ENCODE measurements at places on chromosomes 1 and 21. TPM values are rescaled to one million over a fixed set of nuclear protein-coding genes. Genes with fewer than 3 reads are reported as not detected.

CCDC17 gene
- total RNA-seq = 5.0 TPM

GRCh38 chr21:45300786-45301520 is 13.3 kb upstream of the POFUT2 start:
- no peaks in the 10 kb centered on the region for H3K36me3 ChIP-seq
- no peak overlapping the region for H3K4me3 ChIP-seq
- DNase-seq = peak; percentile 60
- H3K27me3 ChIP-seq = no peaks in the 10 kb centered on the region
- peak overlapping the region; percentile 87 for H3K27ac ChIP-seq

DNA sequence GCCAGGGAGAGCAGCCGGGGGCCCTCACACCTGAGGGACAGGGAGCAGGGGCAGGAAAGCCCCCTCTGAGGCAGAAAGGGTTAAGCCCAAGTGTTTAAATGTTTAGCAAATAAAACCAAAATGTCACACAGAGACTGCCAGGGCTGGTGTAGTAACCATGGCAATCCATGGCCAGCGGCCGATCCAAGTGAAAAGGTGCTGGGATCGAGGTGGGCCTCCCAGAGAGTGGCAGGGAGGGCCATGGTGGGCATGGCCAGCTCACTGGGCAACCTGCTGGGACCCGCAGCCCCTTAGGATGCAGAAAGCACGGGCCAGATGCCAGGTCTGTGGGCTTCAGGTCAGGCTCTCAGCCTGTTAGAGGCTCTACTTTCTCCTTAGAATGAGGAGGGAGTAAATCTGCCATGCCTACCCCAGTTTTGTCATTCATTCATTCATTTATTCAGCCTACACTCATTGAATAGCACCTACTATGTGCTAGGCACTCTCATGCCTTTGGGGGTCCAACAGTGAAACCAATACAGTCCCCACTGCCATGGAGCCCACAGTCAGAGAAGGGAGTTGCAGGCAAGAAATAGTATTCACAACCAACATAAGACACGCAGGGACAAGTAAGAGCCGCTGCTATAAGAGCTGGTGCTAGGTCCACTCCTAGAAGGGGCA is 56.1 kb downstream of the KCNN3 start:
- peaks cover 11% of the 10 kb centered on the region for H3K4me1 ChIP-seq
- H3K4me3 ChIP-seq = no peak overlapping the region
- no peaks in the 10 kb centered on the region for H3K27me3 ChIP-seq
- H3K27ac ChIP-seq = no peak overlapping the region
- DNase-seq = no peak
- no peaks in the 10 kb centered on the region for H3K36me3 ChIP-seq

IGSF9 gene
- 2.2 TPM for total RNA-seq

DNA sequence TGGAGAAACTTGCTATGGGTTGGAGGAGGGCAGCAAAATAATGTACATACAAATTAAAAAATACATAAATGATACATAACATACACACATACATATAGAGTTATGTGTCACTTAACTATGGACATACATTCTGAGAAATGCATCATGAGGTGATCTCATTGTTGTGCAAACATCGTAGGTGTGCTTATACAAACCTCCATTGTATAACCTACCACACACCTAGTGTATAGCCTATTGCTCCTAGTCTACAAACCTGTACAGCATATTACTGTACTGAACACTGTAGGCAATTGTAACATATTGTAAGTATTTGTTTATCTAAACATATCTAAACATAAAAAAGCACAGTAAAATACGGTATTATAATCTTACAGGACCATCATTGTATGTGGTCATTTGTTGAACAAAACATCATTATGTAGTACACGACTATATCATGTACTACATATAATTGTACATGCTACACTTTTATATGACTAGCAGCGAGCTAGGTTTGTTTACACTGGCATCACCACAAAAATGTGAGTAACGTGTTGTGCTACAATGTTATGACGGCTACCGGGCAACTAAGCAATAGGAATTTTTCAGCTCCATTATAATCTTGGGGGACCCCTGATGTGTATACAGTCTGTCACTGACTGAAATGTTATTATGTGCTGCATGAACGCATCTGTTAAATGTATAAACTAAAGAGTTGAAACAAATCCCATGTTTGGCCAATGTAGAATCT is 35.5 kb downstream of the ITGB3BP start:
- no peak overlapping the region for H3K4me3 ChIP-seq
- no peak for DNase-seq
- no peaks in the 10 kb centered on the region for H3K4me1 ChIP-seq
- H3K27me3 ChIP-seq = no peaks in the 10 kb centered on the region
- no peak overlapping the region for H3K27ac ChIP-seq
- H3K36me3 ChIP-seq = no peaks in the 10 kb centered on the region

PGLYRP4 gene
- total RNA-seq = not detected
